Kidney (tissue), 22 donors: ENCODE measurements at places on chromosomes 2 and 18. TPM values are rescaled to one million over a fixed set of nuclear protein-coding genes. Genes with fewer than 3 reads are reported as not detected.

Gene KANSL1L
- 65.4 TPM for total RNA-seq

- no peaks in the 10 kb centered on the region for H3K36me3 ChIP-seq
- H3K27ac ChIP-seq: no peak overlapping the region
- no peaks in the 10 kb centered on the region for H3K4me1 ChIP-seq
- H3K4me3 ChIP-seq: no peak overlapping the region
Observed at GRCh38 chr2:165667375-165667774, 126.7 kb downstream of the GALNT3 start.

DNA sequence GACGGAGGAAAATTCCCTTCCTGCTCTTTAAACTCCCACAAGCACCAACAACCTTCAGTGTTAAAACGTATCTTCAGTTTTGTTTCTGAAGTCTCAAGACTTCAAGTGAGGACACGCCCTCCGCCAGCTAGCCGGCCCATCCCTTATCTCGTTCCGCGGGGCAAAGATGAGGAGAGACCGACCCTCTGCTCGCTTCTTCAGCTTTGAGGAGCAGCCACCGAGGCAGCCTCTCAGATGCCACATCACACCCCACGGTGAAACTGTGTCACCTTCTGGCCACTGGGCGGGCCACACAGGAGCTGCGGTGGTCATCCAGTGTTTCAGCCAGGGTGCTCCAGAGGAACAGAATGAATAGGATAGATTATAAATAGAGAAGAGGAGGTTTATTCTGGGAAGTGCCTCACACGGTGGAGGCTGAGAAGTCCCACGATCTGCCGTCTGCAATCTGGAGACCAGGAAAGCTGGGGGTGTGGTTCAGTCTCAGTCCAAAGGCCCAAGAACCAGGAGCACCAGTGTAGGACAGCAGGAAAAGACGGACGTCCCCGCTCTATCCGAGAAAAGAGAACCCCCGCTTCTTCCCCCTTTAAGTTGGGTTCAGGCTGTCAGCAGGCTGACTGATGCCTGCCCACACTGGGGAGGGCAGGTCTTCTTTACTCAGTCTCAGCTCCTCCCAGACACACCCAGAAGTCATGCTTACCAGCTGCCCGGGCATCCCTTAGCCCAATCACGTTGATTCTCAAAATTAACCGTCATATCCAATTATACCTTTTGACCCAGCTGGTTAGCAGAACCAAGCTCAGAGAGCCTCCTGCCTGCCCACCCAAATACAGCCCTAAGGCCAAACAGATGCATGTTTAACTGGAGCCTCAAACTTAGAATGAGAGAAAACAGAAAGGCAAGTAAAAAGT lies 399.7 kb upstream of the ID2 start:
- no peaks in the 10 kb centered on the region for H3K27me3 ChIP-seq
- H3K4me3 ChIP-seq: no peak overlapping the region
- no peak overlapping the region for H3K27ac ChIP-seq
- DNase-seq: no peak
- H3K36me3 ChIP-seq: no peaks in the 10 kb centered on the region

- H3K4me3 ChIP-seq: no peak overlapping the region
- no peaks in the 10 kb centered on the region for H3K4me1 ChIP-seq
- no peaks in the 10 kb centered on the region for H3K36me3 ChIP-seq
- H3K27me3 ChIP-seq: no peaks in the 10 kb centered on the region
- no peak for DNase-seq
Observed at GRCh38 chr2:162217598-162217997, 25.6 kb downstream of the FAP start.

- H3K27ac ChIP-seq: no peak overlapping the region
- no peak overlapping the region for H3K4me3 ChIP-seq
- H3K27me3 ChIP-seq: no peaks in the 10 kb centered on the region
Observed at GRCh38 chr2:187934236-187934635, 357.4 kb upstream of the GULP1 start.

DNA sequence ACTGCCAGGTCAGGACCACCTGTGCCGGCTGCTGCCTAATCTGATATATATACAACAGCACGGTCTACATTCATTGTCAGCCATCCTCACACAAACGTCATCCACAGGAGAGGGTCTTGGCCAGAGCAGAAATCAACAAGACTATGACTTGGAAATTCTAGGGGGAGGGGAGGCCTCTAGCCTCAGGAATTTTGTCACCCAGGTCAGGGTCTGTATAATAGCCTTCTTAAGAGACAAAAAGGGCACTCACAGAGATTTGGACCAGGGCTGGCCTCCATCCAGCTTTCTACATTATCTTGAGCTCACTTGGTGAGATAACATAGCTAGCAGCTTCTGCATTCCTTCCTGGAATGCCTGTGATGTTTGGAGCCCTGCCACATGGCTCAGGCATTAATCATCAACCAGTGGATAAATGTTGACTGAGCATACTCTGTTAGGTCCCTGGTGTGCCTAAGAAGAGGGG lies 50.4 kb upstream of the CTIF start:
- H3K27me3 ChIP-seq: no peaks in the 10 kb centered on the region
- H3K27ac ChIP-seq: no peak overlapping the region
- H3K4me1 ChIP-seq: peaks cover 10% of the 10 kb centered on the region
- H3K36me3 ChIP-seq: no peaks in the 10 kb centered on the region
- no peak overlapping the region for H3K4me3 ChIP-seq
- DNase-seq: no peak

GRCh38 chr2:207437136-207437523 lies 92.6 kb upstream of the CREB1 start:
- no peak overlapping the region for H3K27ac ChIP-seq
- no peak overlapping the region for H3K4me3 ChIP-seq
- DNase-seq: no peak
- H3K36me3 ChIP-seq: no peaks in the 10 kb centered on the region

GRCh38 chr2:64858541-64859311 lies 130.5 kb upstream of the SLC1A4 start:
- no peak for DNase-seq
- peak overlapping the region; percentile 78 for H3K27ac ChIP-seq
- no peaks in the 10 kb centered on the region for H3K36me3 ChIP-seq
- H3K4me3 ChIP-seq: peak overlapping the region; percentile 13

Gene CIDEA
- not detected for total RNA-seq

Gene TTN
- 3.6 TPM for total RNA-seq

- no peaks in the 10 kb centered on the region for H3K27me3 ChIP-seq
- H3K36me3 ChIP-seq: no peaks in the 10 kb centered on the region
- H3K27ac ChIP-seq: no peak overlapping the region
- H3K4me3 ChIP-seq: no peak overlapping the region
Observed at GRCh38 chr18:22650247-22650646, 232.5 kb upstream of the CTAGE1 start.

Gene SLC16A14
- 6.6 TPM for total RNA-seq

- no peak for DNase-seq
- no peaks in the 10 kb centered on the region for H3K4me1 ChIP-seq
- no peak overlapping the region for H3K27ac ChIP-seq
- no peak overlapping the region for H3K4me3 ChIP-seq
Observed at GRCh38 chr2:152114366-152114765, 15.5 kb upstream of the CACNB4 start.

Gene AGXT
- total RNA-seq: 0.09 TPM

Gene GBX2
- not detected for total RNA-seq

DNA sequence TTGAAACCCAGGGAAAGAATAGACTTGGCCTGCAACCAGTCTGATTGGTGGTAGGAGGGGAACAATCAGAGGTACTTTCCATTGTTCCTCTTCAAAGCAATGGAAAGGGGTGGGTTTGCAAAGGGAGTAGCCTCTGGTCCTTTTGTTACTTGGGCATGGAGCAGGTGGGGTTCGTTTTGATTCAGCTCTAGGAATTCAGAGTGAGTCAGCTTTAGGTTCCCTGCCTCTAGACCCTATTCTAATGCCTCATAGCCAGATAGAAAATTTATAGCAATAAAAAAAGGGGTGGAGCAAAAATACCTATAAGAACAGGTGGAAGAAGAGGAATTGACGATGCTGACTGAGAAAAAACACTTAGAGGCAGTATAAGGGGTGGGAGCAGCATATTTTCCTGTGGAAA lies 636.4 kb downstream of the PLCL1 start:
- no peak overlapping the region for H3K27ac ChIP-seq
- no peaks in the 10 kb centered on the region for H3K4me1 ChIP-seq
- no peaks in the 10 kb centered on the region for H3K27me3 ChIP-seq
- DNase-seq: no peak
- H3K36me3 ChIP-seq: no peaks in the 10 kb centered on the region

Gene MDH1B
- total RNA-seq: 8.1 TPM

GRCh38 chr2:58073751-58074150 lies 27.1 kb downstream of the VRK2 start:
- no peak for DNase-seq
- H3K36me3 ChIP-seq: no peaks in the 10 kb centered on the region
- H3K4me1 ChIP-seq: no peaks in the 10 kb centered on the region
- H3K27ac ChIP-seq: no peak overlapping the region
- no peak overlapping the region for H3K4me3 ChIP-seq

- H3K4me3 ChIP-seq: no peak overlapping the region
- no peak overlapping the region for H3K27ac ChIP-seq
- H3K4me1 ChIP-seq: no peaks in the 10 kb centered on the region
- no peak for DNase-seq
- H3K36me3 ChIP-seq: peaks cover 17% of the 10 kb centered on the region
Observed at GRCh38 chr2:3512086-3512485, 7.2 kb downstream of the ADI1 start.

DNA sequence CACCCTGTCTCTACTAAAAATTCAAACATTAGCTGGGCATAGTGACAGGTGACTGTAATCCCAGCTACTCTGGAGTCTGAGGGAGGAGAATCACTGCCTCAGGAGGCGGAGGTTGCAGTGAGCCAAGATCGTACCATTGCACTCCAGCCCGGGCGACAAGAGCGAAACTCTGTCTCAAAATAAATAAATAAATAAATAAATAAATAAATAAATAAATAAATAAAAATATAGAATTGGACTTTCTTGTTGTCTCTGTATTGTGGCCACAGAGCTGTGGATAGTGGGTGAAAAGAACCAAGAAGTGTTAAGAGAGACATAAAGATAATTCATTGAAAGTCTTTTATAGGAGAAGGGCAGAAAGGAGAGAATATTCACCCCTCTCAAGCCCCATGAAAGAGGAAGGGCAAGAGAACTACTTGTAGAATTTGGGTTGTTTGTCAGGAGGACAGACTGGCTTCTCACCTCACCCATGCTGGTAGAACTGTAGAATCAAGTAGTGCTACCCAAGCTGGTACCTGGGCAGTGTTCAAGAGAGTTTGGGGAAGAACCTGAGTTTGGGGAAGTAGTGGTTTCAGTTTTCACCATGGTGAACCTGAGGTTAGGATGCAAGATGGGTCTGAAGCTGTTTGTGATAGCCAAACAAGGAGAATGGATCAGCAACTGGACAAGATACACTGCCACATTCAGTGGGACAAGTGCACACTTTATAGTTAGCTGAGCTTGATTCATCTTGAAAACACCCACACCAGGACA lies 256.5 kb downstream of the CD226 start:
- no peak overlapping the region for H3K4me3 ChIP-seq
- no peak overlapping the region for H3K27ac ChIP-seq
- no peaks in the 10 kb centered on the region for H3K27me3 ChIP-seq

- H3K27ac ChIP-seq: no peak overlapping the region
- H3K4me3 ChIP-seq: no peak overlapping the region
- no peak for DNase-seq
- peaks cover 17% of the 10 kb centered on the region for H3K27me3 ChIP-seq
- H3K4me1 ChIP-seq: peaks cover 6% of the 10 kb centered on the region
- H3K36me3 ChIP-seq: no peaks in the 10 kb centered on the region
Observed at GRCh38 chr2:218961651-218962570, 2.4 kb downstream of the CDK5R2 start.

- DNase-seq: no peak
- H3K36me3 ChIP-seq: peaks cover 11% of the 10 kb centered on the region
- H3K27ac ChIP-seq: no peak overlapping the region
- H3K4me1 ChIP-seq: no peaks in the 10 kb centered on the region
- H3K4me3 ChIP-seq: no peak overlapping the region
Observed at GRCh38 chr18:9561759-9562158, 52.6 kb downstream of the PPP4R1 start.

DNA sequence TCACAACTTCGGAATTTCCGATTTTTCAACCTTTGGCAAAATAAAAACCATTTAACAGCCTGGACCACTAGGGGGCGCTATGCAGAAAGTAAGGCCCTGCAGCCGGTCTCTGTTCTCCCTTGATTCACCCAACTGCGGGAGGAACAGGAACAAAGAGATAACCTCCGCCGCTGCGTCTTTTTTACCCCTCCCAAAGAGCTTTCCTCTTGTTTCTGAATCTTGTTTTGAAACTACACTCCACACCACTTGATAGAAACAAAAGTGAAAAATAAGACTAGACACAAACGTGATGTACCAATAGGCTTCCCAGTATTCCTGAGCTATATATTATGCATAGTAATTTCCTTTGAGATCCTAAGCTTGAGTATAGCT lies 231.2 kb downstream of the MYO3B start:
- peak; percentile 73 for DNase-seq
- no peaks in the 10 kb centered on the region for H3K27me3 ChIP-seq
- H3K4me1 ChIP-seq: no peaks in the 10 kb centered on the region
- no peak overlapping the region for H3K27ac ChIP-seq

GRCh38 chr2:222941510-222942032 lies 80.7 kb downstream of the ACSL3 start:
- peaks cover 10% of the 10 kb centered on the region for H3K36me3 ChIP-seq
- H3K27ac ChIP-seq: no peak overlapping the region
- H3K4me3 ChIP-seq: no peak overlapping the region
- H3K27me3 ChIP-seq: no peaks in the 10 kb centered on the region
- DNase-seq: no peak

DNA sequence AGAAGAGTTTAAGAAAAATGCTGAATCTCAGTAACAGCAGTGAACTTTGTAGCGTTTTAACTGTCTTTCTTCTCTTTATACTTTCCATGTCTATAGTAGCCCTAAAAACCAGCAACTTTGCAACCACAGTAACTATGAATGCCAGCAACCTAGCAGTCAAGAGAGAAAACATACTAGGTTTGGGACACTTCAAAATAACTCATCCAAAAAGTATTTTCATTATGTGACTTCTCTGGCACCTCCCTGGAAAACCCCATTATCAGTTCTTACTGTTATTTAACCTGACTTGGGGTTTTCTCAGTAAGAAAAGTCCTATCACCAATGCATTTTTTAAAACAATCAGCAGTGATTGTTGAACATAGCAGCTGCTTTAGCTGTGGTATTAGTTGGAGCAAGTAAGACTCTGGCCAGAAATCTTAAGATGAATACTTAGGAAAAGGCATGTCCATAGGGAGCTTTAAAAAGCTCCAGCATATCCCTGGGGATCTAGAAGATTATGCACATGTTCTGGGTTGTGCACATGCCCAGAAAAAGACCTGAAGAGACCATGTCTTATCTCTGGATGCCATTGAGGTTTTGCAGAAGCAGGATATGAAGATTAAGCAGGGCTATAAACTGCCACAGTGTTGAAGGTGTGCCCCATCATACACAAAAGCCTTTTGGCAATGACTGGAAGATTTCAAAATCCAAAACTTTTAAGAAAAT lies 411.3 kb downstream of the CMPK2 start:
- no peak for DNase-seq
- no peak overlapping the region for H3K4me3 ChIP-seq
- H3K27me3 ChIP-seq: no peaks in the 10 kb centered on the region
- H3K36me3 ChIP-seq: no peaks in the 10 kb centered on the region
- H3K27ac ChIP-seq: no peak overlapping the region

Gene CLEC4F
- 0.72 TPM for total RNA-seq

Gene ABHD3
- total RNA-seq: 18.9 TPM

GRCh38 chr18:23313379-23313778 lies 139.7 kb upstream of the RIOK3 start:
- H3K27ac ChIP-seq: no peak overlapping the region
- H3K4me1 ChIP-seq: peaks cover 12% of the 10 kb centered on the region
- H3K36me3 ChIP-seq: no peaks in the 10 kb centered on the region
- DNase-seq: no peak

GRCh38 chr2:239715606-239716005 lies 309.5 kb downstream of the NDUFA10 start:
- DNase-seq: no peak
- H3K27ac ChIP-seq: no peak overlapping the region
- no peaks in the 10 kb centered on the region for H3K27me3 ChIP-seq
- no peaks in the 10 kb centered on the region for H3K4me1 ChIP-seq
